Neuronal stem cell (in vitro differentiated cells): ENCODE measurements at places on chromosomes 5 and 9.

- DNase-seq = no peak
Observed at GRCh38 chr5:37197340-37198050, 51.7 kb downstream of the CPLANE1 start.

GRCh38 chr5:78587081-78587774 is 61.3 kb downstream of the LHFPL2 start:
- DNase-seq = no peak

- DNase-seq = no peak
Observed at GRCh38 chr5:8770431-8770830, 775.4 kb downstream of the SEMA5A start.

- no peak for DNase-seq
Observed at GRCh38 chr5:164175083-164175482, 669.7 kb downstream of the MAT2B start.

DNA sequence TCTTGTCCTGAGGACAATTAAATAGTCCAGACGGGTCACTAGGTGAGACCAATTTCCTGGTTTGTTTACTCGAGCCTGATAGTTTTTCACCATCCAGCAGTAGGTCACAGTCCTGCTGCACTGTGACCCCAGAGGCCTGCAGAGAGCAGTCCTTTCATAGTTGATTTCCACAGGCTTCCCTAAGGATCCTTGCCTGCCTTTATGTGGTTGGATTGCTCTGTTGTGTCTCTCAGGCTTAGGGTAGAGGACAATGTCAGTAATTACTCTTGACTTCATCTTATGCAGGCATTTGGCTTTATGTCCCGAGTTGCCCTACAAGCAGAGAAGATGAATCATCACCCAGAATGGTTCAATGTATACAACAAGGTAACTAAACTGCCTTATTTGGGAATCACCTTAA is 9.0 kb upstream of the CATSPER3 start:
- DNase-seq = peak; percentile 12

DNA sequence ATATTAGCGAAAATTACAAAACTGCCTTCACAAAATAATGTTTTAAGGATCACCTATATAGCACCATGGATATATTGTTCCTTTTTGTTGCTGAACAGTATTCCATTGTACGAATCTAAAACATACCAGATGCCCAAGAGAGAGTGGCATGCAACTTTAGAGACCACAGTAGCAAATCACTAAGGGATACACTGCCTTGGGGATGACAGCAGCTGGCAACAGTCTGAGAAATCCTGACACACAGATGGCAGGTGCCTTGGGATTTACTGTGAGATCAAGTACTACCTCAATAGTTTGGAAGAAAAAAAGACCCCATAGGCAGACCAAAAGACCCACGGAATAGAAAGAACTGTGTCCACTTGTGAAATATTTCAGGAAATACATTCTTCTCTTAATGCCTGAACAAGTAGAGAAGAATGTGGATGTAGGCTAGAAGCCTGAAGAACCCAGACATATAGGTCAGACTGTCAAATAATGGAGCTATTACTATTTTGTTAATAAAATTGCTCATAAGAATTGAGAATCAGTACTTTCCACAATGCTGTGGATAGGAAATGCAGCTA is 53.4 kb downstream of the PLPP1 start:
- DNase-seq = no peak

DNA sequence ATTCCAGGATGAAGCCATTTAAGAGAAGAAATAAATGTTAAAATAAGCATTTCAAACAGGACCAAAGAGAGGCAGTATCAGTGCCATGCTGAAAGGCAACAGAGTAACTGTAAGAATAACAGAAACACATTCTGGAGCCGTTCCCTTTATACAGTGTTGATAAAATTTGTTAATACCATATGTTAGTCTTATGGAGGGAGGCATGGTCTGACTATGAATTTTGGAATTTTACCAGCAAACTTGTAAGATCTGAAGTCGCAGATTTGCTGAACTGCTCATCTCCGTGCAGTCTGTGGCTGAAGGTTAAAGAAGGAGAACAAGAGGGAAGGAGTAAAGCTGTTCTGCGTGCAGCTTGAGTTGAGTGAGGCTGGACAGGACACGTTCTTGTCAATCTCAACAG is 508.4 kb downstream of the NFIB start:
- DNase-seq = no peak

DNA sequence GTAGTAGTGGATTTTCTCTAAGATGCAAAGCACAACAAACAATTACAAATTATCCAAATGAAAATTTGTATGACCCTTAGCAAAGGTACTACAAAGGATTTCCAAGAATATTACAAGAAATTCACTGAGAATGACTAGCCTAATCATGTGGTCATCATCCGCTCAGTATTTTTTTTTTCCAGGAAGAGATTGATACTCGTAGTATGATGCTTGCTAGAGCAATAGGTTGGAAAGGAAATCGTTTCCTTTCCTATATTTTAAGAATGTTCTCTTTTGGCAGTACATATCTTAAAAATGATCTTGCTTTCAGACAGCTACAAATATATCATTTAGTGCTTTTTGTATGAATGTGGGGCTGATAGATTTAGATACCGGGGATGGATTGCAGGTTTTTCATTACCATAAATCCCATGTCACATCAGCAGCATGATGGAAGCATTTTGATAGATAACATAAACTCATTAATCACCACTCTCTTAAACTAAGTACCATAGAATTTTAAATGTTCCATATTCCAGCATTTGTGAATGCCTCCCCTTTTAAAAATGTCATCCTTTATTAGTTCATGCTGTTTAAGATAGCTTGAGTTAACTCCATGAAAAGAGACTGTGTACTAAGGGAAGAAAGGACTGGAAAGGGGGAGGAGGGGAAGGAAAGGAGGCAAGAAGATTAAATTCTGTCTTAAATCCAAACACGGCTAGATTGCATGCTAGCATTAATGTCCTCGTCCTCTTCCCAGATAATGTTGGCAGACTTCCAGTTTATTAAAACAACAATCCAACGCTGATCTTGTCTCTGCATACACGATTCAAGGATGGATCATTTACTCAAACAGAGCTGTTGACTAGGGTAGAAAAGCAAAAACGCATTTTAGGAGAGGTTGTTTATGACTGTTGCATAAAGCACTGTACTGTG is 311.7 kb upstream of the ZNF608 start:
- DNase-seq = no peak
